ENCODE measurements at places on chromosomes 6 and 20.

GRCh38 chr6:118644007-118644406, 7.4 kb downstream of the CEP85L start:
- DNase-seq: no peak

GRCh38 chr6:54403096-54403495, 94.9 kb downstream of the TINAG start:
- no peak for DNase-seq

GRCh38 chr6:25192590-25193459, 86.3 kb upstream of the CARMIL1 start:
- DNase-seq: no peak

DNA sequence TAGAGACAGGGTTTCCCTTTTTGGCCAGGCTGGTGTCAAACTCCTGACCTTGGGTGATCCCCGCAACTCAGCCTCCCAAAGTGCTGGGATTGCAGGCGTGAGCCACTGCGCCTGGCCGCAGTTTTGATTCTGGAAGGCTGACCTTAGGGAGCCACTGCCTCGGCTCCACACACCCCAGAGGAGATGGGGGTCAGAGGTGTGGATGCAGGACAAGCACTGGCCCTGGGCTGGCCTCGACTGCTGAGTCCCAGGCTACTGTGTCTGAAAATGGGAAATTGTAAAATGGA, 1.5 kb downstream of the ZBP1 start:
- no peak for DNase-seq
